ENCODE measurements at places on chromosomes 11 and 22.

GRCh38 chr22:41991111-41991510 lies 7.5 kb upstream of the WBP2NL start:
- no peak for DNase-seq

- no peak for DNase-seq
Measured at GRCh38 chr11:117084992-117085391, 13.2 kb downstream of the SIK3 start.

GRCh38 chr22:27466229-27466628 lies 335.3 kb downstream of the MN1 start:
- no peak for DNase-seq

DNA sequence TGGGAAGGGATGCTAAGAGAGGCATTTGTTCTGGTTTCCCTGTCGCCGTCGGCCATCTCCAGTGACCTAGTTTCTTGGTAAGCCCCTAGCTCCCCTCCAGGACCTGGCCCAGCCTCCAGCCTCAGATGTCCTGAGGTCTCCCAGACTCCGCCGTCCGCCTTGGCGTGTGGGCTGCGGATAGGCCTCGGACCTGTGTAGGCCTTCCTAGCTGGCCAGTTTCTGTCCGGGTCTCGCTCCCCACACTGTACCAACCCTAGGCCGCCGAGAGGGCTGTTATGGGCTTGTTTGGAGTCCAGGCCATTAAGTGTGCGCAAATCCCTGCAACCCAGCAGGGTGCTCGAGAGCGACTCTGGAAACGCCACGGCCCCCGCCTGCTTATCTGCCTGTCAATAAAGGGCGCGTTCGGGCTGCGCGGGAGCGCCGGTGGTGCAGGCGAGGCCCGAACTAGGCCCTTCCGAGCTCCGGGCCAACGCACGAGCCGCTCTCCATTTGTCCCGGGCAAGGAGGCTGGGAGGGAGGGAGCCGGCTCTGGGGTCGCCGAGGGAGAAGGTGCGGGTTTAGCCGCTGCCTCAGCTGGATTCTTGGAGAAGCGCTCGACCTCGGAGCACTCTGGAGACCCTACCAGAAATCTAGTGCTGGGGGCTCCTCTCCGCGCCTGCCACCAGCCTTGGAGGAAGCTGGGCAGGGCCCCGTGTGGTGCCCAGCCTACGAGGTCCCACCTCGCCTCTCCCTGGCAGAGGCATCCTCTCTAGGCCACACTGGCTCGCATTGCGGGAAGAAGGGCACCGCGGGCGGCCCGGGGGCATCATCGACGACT lies 8.7 kb upstream of the PAX6 start:
- no peak for DNase-seq

GRCh38 chr11:128643661-128644317 lies 50.1 kb upstream of the FLI1 start:
- no peak for DNase-seq

DNA sequence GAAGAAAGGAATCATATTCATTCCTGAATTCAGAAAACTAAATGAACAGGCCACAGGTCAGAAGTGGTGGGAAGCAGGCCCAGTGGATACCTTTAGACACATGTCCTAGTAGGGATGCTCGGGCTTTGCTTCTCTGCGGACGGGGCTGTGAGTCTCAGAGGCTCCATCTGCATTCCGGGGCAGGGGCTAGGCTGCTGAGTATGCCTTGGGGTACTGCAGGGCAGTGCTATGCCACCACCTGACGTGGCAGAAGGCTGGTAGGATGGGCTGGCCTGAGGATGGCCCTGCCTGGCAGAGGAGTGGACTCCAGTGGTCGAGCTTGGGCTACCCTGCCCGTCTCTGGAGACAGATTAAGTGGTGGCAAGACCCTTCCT lies 9.6 kb downstream of the C22orf23 start:
- no peak for DNase-seq

- DNase-seq, result no peak
Measured at GRCh38 chr11:67179892-67180490, 60.9 kb downstream of the KDM2A start.

GRCh38 chr22:38886333-38886732 lies 14.3 kb upstream of the CBX6 start:
- no peak for DNase-seq

GRCh38 chr11:102807921-102808320 lies 10.0 kb upstream of the MMP1 start:
- no peak for DNase-seq

DNA sequence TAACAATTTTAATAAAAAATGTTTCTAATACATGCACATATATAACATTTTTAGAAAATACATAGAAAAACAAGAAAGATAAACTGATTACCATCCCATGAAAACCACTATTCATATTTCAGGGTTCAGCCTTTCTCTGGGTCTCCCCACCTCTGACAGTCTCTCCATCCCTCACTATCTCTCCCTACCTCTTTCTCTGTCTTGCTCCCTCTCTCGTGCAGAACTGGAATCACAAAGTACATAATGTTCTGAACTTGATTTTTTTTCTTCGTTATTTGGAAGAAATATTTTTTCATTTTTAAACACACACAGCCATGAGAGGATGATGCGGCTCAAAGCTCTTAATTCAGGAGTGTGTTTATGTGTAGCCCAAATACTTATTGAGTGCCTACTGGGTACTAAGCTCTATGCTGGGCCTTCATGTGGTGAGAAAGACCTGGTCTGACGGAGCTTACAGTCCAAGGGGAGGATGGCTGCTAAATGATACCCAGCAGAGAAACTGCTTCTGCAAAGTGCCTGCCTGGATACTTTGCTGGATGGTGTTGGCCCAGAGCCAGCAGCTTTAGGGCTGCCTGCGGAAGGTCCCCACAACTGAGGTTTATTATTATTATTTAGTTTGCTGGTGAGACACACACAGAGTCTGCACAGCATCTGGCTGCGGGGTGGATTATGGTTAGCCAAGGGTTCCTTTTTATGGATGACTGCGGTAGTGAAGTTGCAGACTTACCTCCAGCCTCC lies 42.6 kb downstream of the SC5D start:
- DNase-seq, result no peak
